A549 (cell line): ENCODE measurements at places on chromosomes 2 and 18.

- peak; percentile 33 for DNase-seq
Measured at GRCh38 chr2:73907840-73908452, 15.1 kb downstream of the ACTG2 start.

DNA sequence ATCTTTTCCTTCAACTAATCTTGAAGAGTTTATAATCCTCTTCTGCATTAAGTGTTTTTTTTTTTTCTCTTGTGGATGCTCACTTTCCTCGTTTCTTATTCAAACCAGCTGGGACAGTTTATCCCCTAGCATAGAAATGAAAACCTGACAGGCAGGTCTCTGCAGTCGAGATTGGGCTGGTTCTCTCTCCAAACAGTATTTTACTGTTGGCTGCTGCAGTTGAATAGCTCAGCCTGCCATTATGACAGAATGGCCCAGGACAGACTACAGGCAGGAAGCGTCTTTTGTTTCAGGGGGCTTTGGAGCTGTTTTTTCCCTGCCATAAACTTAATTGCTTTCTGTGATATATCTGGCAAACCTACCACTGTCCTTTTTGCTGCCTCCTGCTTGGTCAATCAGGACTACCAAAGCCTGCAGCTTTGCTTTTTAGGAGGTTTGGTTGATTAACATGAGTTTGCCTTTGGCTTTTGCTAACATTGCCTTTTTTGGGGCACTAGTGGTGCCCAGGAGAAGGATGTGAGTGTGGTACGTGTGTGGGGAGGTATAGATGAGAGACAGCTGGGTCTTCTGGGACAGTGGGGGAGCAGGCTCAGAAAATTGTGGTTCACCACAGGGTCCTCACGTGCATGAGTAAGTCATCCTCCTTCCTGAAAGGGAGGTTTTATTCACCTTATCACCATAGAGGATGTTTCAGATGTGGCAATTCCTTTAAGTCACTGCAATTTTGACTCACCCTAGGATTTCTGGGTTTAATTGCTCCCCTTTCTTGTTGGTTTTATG lies 128.7 kb downstream of the LYPD6B start:
- no peak for DNase-seq

DNA sequence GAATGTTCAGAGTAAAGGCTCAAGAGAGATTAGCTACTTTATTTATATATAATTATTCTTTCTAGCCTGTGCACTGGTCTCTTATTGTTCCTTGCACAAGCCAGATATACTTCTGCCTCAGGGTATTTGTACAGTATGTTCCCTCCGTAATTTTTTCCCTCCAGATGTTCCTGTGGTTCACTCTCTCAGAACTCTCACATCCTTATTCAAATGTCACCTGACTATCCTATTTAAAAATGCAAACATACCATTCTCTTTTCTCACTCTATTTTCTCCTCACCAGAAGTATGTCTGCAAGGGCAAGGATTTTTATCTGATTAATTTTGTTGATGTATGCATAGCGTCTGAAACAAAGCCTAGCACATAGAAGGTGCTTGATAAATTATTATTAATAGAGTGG lies 64.0 kb upstream of the CERS6 start:
- DNase-seq: no peak

- no peak for DNase-seq
Measured at GRCh38 chr2:67854798-67855197, 208.0 kb downstream of the C1D start.

DNA sequence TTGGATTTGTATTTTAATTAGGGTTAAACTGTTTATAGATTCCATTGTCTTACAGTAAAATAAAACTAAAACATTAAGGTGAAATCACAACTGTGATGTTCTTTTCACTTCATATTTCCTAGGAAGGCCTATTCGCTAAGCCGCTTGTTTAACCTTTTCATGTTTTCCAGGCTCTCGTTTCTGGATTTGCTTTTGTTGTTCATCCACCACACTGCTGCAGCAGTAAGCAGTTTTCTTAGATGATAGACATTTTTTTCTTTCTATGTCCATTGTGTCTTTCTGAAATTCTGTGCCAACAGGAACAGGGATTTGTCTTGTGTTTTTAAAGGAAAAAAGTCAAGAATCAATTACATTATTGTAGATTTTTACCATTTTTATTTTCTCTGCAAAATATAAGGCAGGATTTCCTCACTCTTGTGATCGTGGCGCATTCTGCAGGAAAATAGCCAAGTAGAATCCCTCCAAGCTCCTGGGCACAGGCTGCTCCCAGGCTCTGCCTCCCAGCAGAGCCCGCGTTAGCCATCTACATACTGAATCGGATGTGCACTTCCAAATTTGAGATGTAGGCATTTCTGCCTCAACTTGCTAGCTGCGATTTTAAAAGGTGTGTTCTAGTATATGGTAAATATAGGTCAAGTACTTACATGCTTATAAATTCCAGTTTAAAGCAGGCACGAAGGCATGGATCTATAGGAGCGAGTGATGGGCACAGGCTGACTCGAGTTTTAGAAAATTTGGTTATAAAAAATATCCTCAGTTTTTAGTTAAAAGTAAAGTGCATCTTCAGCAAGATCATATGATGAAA lies 10.2 kb downstream of the TSHZ1 start:
- no peak for DNase-seq

DNA sequence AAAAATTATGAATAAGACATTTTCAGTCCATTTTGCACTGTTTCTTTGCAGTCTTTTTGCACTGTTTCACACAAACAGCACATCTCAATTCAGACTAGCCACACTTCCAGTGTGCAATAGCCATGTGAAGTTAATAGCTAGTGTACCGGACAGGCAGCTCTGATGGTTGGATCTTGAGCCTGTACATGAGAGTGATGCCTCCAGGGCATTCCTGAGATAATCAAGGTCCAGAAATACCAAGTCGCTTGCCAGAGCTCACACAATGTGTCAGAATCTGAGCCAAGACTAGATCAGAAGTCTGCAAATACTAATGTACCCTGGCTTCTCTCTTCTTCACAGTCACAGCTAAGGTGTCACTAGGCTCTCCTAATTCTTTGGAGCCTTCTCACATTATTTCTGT lies 180.2 kb downstream of the OSR1 start:
- DNase-seq: no peak

- no peak for DNase-seq
Measured at GRCh38 chr2:157181234-157181633, 76.3 kb upstream of the GALNT5 start.

DNA sequence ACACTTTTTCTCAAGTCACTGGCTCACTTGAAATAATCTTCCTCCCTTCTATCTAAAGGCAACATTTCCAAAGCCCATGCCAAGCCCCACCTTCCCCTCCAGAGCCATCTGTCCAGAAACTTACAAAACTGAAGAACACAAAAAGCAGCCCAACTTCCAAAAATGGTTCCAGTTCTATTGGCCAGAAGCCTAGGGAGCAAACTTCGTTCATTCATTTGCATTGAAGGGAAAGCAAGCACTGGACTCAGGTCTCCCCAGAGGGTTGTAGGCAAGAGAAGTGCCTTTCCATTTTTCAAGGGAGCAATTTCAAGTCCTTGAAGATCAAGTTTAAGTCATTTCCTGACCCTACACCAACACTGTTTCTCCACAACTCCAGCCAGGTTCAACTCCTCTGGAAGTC lies 585.0 kb downstream of the BCL11A start:
- DNase-seq: no peak

DNA sequence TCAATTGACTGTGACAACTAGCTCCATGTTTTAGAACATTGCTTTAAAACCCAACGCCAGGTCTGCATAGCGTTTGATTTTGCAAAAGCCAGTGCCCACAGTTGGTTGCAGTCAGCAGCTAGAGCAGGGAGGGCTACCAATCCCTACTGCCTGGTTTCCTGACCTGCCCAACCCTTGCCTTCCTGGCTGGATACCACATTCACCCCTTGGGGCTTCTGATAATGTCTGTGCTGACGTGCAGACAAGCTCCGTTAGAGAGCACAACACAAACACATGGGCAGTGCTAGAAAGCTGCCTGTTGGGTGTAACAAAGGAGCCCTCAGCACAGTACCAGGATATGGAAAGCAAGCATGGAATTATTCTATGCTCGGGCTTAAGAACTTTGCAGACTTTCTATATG lies 71.4 kb upstream of the THSD7B start:
- DNase-seq: no peak

DNA sequence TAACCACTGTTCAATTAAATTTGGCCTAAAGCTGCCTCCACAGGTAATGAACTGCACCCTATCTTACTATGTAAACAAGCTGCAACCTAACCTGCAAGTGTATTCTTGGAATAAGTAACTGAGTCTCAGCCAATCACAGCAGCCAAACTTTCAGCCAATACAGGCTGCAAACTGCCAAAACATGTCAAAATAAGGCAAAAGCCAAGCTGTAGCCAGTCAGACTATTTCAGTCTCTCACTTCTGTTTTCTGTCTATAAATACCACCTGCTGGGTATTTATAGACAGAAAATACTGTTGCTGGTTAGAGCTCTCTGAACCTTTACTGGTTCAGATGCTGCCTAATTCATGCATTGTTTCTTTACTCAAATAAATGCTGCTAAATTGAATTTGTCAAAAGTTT lies 14.3 kb downstream of the C2orf76 start:
- DNase-seq: no peak

GRCh38 chr2:137345994-137346393 lies 580.6 kb downstream of the THSD7B start:
- no peak for DNase-seq

- no peak for DNase-seq
Measured at GRCh38 chr2:23083966-23084365, 301.0 kb upstream of the KLHL29 start.

GRCh38 chr2:241410739-241411176 lies 54.7 kb downstream of the FARP2 start:
- DNase-seq: no peak

DNA sequence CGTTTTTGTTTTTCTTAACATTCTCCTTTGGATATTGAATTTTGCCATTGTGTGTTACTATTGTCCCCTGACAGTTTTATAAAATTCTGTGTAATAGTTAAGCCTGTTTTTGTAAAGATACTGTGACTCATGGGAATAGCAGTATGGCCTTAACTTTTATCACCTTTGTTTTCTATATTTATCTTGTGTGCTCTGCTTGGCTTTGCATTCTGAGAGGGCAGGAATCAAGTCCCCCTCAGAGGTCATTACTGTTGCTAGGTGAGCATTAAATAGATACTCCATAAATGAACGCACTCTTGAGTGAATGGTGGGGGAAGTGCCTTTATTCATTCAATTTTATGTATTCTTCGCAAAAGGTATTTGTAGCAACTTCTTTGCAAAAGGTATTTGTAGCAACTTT lies 160.0 kb downstream of the PHLPP1 start:
- no peak for DNase-seq

DNA sequence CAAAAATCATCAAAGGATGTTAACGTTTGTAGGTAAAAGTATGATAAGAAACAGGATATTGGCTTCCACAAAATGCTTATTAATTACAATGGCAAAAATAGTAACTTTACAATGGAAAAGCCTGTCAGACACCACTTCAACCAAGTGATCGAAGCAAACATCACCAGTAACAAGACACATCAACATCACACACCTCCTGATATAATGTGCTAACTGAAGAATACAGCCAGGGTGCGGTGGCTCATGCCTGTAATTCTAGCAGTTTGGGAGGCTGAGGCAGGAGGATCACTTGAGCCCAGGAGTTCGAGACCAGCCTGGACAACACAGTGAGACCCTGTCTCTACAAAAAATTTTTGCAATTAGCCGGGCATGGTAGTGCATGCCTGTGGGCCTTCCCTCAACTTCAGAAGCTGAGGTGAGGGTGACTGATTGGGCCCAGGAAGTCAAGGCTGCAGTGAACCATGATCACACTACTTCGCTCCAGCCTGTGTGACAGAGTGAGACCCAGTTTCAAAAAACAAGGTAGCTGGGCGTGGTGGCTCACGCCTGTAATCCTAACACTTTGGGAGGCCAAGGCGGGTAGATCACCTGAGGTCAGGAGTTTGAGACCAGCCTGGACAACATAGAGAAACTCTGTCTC lies 15.0 kb downstream of the MGAT4A start:
- no peak for DNase-seq

DNA sequence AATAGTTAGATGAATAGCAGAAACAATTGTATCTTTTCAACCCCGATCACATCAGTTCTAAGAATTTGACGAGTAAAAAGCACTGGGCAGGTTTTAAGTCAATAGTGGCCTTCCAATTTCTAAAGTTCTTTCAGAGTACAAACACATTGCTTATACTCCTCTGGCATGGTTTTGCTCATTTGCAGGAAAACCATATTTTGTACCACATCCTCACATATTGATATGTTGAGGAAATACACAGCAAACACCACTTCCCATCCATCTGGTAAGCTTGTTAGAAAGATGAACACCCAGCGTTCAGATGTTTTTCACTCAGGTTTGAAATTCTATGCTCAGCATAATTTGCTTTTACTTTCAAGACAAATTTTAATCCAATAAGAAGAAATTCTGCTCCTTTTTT lies 344.6 kb upstream of the ACVR2A start:
- no peak for DNase-seq

- DNase-seq: no peak
Measured at GRCh38 chr18:69978732-69979715, 31.4 kb upstream of the CD226 start.

- DNase-seq: no peak
Measured at GRCh38 chr18:42706618-42707017, 408.9 kb downstream of the RIT2 start.

DNA sequence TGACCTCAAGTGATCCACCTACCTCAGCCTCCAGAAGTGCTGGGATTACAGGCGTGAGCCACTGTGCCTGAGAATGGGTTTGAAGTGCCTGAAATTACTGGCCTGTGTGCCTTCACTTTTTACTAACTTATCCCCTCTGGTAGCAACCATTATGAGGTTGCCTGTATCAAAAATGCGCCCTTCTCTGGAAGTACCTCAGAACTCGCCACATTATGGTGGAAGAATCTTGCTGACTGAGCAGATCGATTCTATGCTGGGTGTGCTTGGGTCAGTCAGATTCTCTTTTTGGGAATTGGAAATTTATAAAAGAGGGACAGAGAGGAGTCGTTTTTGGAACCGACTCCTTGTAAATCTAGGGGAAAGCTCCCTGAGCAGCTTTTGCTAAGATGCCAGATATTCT lies 8.2 kb downstream of the LHCGR start:
- DNase-seq: no peak

GRCh38 chr2:221111739-221112138 lies 460.4 kb downstream of the EPHA4 start:
- no peak for DNase-seq

GRCh38 chr2:218991674-218992168 lies 1.5 kb downstream of the CRYBA2 start:
- DNase-seq: no peak

GRCh38 chr2:11121099-11121822 lies 34.0 kb upstream of the SLC66A3 start:
- no peak for DNase-seq

GRCh38 chr2:213119061-213119809 lies 32.2 kb downstream of the IKZF2 start:
- no peak for DNase-seq
